Placental epithelial cell (primary cell): ENCODE measurements at places on chromosomes 3 and 15. TPM values are rescaled to one million over a fixed set of nuclear protein-coding genes. Genes with fewer than 3 reads are reported as not detected.

IL17RD gene
- 0.39 and 0.54 TPM in 2 replicates for total RNA-seq

CCRL2 gene
- total RNA-seq = not detected in 2 replicates

SLC22A13 gene
- 2.6 and 3.1 TPM in 2 replicates for total RNA-seq

GOLGA8J gene
- total RNA-seq = not detected in 2 replicates

SLC6A6 gene
- total RNA-seq = 9.8 and 57.0 TPM in 2 replicates
